ENCODE measurements at places on chromosomes 2 and 18.

GRCh38 chr2:155377266-155377680 is 678.8 kb downstream of the KCNJ3 start:
- no peak for DNase-seq

DNA sequence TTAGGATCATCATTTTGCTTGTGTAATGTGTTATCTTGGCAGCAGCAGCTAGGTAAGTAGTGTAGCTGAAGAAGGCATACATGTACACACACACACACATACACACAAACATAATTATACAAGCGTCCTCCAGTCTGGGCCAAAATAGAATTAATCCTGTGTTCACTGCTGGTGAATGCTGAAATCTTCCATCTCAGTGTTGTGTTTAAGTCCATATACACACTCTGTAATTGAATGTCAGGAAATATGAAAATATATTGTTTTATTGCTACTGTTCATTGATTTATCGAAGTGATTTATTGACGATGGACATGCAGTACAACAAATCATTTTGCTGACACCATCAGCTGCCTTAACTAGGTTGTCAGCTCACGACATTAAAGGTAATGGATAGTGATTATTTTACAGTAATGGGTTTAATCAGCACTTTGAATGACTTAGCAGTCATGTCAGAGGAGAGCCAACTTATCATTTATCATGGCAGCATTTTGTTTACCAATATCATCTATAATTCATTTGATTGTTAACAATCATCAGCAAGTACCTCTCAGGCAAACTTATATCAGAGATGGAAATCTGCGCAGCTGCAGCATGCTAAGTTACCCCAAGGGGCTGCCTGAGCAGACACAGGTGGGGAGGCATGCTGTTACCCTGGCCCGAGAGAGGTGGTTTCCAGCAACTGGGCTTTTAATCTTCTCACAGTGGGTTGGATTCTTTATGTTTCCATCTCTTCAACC is 83.7 kb upstream of the FSHR start:
- DNase-seq = no peak

DNA sequence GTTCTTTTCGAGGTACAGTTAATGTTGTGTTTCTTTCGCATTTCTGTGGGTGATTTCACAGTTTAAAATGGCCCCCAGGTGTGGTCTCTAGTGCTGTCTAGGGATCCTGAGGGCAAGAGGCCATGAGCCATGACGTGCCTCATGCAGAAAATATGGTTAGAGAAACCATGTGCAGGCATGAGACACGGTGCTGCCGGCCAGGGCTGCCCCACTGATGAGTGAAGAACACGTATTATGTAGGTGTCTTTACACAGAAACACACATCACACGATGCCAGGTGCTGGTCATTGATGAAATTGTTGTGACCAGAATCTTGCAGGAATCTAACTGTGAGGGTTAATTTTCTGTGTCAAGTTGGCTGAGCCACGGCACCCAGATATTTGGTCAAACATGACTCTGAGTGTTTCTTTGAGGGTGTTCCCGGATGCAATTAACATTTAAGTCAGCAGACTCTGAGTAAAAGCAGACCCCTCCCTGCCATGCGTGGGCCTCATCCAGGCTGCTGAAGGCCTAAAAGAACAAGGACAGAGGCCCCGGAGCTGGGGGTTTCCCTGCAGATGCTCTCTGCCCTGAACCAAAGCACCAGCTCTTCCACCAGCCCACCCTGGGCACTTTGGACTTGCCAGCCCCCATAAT is 463.0 kb upstream of the MYT1L start:
- DNase-seq = no peak

GRCh38 chr2:185279999-185280398 is 458.6 kb upstream of the FSIP2 start:
- DNase-seq = no peak

DNA sequence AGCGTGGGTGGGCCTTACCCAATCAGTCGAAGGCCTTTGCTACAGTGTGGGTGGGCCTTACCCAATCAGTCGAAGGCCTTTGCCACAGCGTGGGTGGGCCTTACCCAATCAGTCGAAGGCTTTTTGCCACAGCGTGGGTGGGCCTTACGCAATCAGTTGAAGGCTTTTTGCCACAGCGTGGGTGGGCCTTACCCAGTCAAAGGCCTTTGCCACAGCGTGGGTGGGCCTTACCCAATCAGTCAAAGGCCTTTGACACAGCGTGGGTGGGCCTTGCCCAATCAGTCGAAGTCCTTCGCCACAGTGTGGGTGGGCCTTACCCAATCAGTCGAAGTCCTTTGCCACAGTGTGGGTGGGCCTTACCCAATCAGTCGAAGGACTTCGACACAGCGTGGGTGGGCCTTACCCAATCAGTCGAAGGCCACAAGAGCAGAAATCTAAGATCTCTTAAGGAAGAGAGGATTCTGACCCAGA is 16.3 kb upstream of the GAL3ST2 start:
- no peak for DNase-seq

GRCh38 chr18:48934723-48935432 is 15.9 kb downstream of the SMAD7 start:
- DNase-seq = no peak

GRCh38 chr2:113858764-113859163 is 31.1 kb upstream of the ACTR3 start:
- no peak for DNase-seq

DNA sequence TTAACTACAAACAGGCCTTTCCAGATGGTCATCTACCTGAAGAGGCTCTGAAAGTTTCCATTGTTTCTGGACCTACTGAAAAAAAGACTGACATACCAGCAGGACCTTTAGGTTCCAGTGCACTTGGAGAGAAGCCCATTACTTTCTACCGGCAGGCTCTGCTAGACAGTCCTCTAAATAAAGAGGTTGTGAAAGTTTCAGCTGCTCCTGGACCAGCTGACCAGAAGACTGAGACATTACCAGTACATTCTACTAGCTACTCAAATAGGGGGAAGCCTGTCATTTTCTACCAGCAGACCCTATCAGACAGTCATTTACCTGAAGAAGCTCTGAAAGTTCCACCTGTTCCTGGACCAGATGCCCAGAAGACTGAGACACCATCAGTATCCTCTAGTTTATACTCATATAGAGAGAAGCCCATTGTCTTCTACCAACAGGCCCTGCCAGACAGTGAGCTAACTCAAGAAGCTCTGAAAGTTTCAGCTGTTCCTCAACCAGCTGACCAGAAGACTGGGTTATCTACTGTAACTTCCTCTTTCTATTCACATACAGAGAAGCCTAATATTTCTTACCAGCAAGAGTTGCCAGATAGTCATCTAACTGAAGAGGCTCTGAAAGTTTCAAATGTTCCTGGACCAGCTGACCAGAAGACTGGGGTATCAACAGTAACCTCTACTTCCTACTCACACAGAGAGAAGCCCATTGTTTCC is 65.8 kb downstream of the ALMS1 start:
- DNase-seq = no peak

DNA sequence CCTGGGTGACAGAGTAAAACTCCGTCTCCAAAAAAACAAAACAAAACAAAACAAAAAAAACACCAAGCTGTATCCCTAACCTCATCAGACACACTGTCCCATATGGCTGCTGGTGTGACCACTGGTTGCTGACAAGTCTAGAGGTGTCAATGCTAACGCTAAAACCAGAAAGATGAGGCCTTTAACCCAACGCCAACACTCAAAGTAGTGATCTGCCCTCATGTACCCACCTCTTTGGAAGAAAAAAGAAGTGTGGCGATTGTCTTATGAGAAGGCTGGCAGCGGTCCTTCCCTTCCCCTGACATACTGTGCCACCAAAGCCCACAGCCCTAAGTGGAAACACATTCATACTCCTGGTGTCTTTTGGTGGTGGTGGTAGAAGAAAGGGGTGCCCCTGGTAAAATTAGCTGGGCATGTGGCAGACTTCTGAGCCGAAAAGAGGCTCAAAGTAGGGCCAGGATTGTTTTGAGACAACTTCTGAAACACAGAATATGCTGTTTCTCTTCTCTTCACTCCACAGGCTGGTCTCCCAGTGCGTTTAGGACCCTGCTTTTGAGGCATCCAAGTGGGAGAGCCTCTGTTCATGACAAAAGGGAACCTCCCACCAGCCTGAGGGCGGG is 9.8 kb downstream of the SERTAD2 start:
- no peak for DNase-seq

GRCh38 chr2:198706476-198707082 is 751.2 kb downstream of the SATB2 start:
- no peak for DNase-seq

DNA sequence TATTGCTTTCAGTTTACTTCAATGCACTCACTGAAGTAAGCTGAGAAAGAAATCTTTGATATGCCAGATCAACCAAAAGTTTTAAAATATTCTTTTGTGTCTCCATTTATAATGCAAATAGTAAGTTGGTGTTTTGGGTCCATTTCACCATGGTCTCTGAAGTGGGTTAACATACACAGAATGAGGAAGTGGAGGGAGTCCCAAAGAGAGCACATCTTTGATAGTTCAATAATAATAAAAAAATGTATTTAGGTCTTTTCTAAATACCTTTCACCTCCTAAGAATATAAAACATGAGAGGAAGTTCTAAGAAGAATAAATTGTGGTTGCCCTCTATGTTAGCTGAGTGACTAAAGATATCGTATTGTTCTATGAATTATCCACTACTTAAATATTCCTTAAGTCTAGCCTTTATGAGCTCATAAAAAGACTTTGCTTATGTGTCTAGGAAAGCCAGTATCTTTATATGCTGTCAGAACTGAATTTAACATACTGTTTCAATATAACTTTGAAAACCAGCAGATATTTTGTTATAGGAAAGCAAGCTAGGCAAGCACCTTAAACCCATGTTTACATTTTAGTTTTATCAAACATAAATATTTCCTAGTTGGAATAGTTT is 148.7 kb upstream of the ZEB2 start:
- no peak for DNase-seq

DNA sequence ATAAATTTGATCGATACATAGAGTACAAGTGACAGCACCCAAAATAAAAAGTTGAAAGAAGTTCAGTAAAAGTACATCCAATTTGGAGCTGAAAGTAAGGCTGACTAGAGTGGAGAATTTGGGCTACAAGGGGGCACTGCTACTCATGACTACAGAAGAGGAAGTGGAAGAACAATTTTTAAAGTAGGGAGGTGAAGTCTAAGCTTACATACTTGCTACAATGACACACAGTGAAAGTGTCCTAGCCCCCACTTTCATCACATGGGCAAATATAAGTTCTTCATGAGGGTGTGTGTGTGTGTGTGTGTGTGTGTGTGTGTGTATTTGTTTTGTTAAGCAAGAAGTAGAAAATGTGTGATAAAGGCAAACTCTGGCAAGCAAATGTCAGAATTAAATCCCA is 45.7 kb downstream of the MAP3K2 start:
- no peak for DNase-seq

DNA sequence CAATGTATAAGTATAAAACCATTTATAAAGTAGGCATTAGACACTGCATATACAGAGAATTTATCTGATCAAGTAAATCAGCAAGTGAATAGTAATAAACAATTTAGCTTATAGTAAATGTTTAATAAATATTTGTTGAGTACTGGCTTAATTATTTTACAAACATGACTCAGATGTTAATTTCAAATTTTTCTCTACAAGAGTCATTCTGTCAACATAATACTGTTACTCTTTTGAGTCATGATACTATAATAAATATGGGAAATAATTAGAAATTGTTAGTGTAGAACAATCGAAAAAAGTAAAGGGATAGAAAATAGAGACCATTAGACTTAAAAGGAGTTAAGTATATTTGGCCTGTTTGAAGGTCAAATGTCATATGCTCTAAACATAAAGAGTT is 133.6 kb upstream of the MC4R start:
- no peak for DNase-seq
